ENCODE measurements at places on chromosomes 1 and 21.

GRCh38 chr21:29034678-29035077 lies 10.2 kb downstream of the USP16 start:
- no peak for DNase-seq

DNA sequence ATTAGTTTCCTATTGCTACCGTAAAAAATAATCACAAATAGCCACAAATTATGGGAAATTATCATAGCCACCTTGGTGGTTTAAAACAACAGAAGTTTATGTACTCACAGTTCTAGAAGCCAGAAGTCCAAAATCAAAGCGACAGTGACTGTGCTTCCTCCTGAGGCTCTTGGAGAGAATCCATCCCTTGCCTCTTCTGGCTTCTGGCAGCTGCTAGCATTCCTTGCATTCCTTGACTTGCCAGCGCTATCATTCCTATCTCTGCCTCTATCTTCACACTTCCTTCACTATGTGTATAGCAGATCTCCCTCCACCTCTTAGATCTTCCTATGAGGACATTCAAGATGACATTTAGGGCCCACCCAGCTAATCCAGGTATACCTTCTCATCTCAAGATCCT lies 180.1 kb upstream of the USP25 start:
- DNase-seq = no peak

DNA sequence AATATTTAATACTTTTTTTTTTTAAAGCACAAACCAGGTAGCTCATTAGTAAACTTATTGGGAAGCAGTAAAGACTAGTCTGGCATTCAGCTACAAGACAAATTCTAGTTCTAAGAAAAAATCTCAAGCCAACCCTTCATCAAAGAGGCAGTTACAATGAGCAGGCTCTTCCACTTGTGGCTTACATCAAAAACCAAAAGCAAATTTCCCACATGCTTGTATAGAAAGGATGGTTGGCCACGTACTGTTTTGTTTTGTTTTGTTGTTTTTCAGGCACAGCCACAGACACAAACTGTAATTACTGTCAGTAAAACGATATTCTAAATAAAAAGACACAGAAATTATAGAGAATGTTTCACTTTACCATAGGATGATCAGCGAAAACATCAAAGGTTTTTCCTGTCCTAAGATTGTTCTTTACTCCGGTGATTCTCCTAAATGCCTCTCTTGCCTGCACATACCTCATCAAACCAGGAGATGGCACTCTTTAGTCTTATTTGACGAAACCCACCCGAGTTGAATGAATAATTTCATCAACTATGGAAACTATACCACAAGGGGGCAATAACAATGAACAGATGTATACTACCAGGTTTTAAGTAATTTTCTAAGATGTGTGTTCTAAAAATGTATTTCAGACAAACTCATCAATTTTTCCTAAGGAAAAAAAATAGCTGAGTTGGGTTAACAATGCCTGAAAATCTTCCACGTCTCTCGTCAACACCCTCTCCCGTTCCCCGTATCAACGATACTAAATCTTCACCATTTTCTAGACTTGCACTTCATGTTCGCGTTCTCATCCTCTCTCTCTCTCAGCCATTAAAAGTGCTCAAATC lies 26.9 kb downstream of the RPL5 start:
- DNase-seq = peak; percentile 68

DNA sequence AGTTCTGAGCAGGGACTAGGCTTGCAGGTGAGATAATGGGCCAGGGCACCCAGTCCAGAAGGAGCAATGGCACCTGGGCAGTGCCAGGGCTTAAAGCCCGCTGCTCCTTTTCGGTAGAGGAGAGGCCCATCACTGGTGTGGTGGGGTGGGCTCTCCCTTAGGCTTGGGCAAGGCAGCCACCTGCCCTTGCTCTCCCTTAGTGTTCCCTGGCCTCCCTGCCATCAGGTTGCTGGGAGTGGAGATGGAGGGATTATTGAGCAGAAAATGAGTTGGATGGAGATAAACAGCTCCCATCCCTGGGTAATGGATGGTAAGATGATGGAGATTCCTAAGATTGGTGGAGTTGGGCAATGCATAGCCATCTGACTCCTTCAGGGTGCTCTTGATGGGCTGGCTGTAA lies 7.9 kb downstream of the MYOG start:
- no peak for DNase-seq

GRCh38 chr1:45348020-45348419 lies 7.8 kb upstream of the MUTYH start:
- DNase-seq = no peak

GRCh38 chr1:199010492-199010891 lies 371.7 kb downstream of the PTPRC start:
- no peak for DNase-seq

DNA sequence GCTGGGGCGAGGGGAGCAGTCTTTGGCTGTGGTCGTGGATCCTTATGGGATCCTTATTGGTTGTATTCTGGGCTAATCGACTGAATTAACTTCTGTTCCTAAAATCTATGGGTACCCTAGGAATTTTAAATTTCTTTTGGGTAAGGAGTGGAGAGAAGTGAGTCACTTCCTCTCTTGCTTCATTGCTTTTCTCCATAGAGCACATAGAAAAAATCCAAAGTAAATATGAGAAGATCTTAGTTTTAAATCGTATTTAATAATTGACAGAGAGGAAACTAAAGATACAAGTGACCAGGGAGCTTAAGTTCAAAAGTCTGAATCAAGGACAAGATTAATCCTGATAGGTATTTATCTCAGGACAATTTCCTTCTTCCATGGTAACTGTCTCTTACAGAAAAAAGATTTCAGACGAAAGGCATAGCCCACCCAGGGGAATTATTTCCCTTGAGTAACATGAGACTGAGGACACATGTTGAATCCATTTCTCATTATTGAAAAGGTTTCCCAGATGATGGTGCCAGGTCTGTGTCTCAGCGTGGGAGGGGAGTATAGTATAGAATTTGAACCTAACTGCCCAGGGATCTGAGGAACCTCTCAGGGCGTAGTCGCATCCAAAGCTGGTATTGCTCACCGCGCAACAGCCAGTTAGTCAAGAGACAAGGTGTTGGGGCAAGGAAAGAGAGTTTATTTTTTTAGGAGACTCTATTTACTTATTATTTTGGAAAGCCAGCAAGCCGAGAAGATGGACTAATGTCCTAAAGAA lies 28.7 kb upstream of the FASLG start:
- no peak for DNase-seq

DNA sequence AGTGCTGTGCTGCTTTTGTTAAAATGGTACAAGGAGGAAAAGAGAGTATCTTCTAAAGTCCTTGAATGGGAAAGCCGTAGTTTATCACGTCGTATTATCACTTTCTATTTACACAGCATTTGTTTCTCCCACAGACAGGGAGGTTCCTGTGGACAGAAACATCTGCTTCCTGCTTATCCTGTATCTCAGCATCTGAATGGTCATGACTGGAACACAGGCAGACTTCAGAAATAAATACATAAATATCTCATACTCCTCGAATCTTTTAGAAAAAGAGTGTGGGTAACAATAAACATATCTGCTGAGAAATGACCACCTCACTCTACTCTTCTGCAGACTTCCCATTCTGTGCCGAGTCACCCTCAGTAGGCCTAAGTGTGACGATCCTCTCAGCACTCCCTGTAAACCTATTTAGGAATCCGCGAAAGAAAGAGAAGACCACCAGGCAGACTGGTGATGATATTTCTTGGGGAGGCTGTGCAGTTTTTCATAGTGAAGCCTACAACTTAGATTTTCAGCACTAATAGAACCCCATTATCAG lies 393.5 kb downstream of the SMYD3 start:
- no peak for DNase-seq
